ENCODE measurements at places on chromosomes 1 and 21.

GRCh38 chr1:169517558-169518186, 31.9 kb upstream of the SLC19A2 start:
- DNase-seq = no peak

DNA sequence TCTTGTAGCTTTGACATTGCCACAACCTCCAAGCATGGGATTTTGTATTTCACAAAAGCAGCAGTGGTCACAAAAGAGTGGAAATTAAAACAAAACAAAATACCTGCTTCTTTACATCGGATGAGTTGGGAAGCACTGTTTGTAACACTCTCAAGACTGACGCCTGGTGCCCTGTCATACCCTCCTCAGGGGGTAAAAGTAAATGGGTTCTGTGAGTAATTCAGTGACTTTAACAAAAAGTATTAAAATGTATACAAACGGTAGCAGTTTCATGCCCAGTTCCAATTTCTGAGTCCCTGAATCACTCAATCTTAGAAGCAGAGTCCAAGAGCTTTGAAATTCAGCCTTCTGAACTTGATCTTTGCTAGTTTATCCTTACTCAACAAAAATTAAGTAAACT, 152.5 kb downstream of the TIAM1 start:
- DNase-seq = no peak

- no peak for DNase-seq
Measured at GRCh38 chr1:33297911-33298622, 22.8 kb downstream of the A3GALT2 start.

DNA sequence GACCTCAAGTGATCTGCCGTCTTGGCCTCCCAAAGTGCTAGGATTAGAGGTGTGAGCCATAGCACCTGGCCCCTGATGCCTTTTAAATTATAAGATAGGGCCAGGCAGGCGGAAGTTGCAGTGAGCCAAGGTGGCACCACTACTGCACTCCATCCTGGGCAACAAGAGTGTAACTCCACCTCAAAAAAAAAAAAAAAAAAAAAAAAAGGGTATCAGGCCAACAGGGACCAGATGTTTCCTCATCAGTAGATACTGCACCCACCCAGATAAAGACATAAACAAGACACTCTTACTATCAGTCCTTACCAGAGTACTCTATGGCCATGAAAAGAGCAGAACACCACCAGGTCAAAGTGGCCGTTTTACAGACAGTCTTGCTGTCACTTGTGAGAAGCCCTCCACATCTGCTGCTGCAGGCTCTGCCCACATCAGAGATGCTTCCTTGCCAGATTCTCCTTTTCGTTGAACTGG, 3.3 kb downstream of the C21orf58 start:
- no peak for DNase-seq

DNA sequence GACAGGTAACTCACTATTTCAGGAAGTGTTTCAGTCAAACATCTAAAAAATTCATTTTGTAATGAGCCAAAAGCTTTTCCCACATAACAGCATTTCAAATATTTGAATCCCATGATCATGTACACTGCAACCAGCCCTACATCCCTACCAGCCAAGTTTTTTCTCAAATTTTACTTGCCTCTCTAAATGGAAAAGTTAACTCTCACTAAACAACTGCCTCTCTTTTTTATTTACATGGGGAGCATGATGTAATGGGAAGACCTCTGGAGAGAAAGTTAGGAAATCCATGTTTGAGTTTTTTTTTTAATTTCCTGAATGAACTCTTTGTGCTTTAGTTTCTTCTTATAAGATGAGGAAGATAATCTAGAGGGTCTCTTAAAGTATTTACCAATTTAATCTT, 70.5 kb downstream of the TTLL7 start:
- DNase-seq = no peak

- DNase-seq = no peak
Measured at GRCh38 chr1:77085109-77085508, 134.1 kb downstream of the PIGK start.

DNA sequence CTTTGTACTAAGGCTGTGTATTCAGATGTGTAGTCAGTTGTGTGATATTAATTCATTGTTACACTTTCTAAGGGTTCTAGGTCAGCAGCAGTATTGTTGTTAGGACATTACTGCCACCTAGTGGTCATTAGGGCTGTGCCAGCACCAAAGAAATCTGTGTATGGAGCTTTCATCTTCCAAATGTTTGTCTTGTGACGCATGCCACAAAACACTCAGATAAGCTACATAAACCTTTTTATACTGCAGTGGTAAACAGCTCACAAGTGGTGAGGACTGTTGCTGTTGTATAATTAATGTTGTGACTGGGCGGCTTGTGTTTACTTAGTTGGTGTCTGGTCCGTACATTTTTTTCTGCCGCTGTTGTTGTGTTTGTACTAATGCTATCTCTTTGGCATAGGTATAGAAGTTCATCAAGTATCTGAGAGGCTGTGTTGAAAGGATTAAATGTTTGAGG, 51.7 kb downstream of the S1PR1 start:
- peak; percentile 57 for DNase-seq

- no peak for DNase-seq
Measured at GRCh38 chr1:59356627-59357026, 59.7 kb downstream of the FGGY start.

- no peak for DNase-seq
Measured at GRCh38 chr1:109812691-109813393, 49.1 kb upstream of the EPS8L3 start.

DNA sequence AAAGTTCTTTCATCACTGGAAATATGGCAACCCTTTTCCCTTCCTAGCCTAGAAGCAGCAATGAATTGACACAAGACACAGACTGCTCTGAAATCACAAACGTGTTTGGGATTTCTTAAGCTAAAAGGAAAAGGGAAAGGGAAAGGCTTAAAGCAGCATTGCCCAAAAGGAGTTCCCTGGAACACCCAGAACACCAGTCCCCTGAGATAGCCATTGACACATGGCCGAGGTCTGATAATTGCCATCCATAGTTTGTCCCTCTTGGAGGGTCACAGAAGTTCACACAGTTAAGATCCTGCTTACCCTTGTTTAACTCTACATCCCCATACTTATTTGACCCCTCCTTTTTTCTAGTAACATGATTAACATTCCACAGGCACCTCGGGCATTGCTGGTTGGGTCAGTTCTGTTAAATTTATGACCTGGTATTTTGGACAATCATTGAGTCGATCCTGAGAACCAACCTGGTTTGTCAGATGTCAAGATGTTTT, 72.9 kb downstream of the ZNF281 start:
- DNase-seq = no peak

GRCh38 chr1:1175221-1176062, 1.8 kb downstream of the TTLL10 start:
- DNase-seq = no peak

DNA sequence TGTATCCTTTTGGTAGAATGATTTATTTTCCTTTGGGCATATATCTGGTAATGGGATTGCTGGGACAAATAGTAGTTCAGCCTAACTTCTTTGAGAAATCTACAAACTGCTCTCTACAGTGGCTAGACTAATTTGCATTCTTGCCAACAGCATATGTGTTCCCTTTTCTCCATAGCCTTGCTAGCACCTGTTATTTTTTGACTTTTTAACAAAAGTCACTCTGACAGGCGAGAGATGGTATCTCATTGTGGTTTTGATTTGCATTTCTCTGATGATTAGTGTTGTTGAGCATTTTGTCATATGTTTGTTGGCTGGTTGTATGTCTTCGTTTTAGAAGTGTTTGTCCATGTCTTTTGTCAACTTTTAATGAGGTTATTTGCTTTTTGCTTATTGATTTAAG, 99.8 kb downstream of the UCK2 start:
- no peak for DNase-seq

- DNase-seq = no peak
Measured at GRCh38 chr1:176957603-176958002, 206.9 kb downstream of the ASTN1 start.

Data from AG04449 (cell line).